ENCODE measurements at places on chromosomes 13 and 19. TPM values are rescaled to one million over a fixed set of nuclear protein-coding genes. Genes with fewer than 3 reads are reported as not detected.

Gene FFAR1
- total RNA-seq = not detected

GRCh38 chr13:90154311-90154960 is 1193.1 kb upstream of the MIR17HG start:
- no peak for DNase-seq

Gene ADGRE2
- not detected for total RNA-seq

- no peak for DNase-seq
These were observed 2.3 kb upstream of the ZNF837 start for GRCh38 chr19:58382997-58383603.

GRCh38 chr13:62123409-62123808 is 707.8 kb upstream of the PCDH20 start:
- no peak for DNase-seq

- no peak for DNase-seq
These were observed 843.0 kb upstream of the ATXN8OS start for GRCh38 chr13:69264362-69265334.

Gene ZNF285
- total RNA-seq = 2.2 TPM

Gene CNFN
- total RNA-seq = 7.8 TPM

GRCh38 chr19:16359964-16360363 is 35.3 kb downstream of the KLF2 start:
- DNase-seq = no peak

DNA sequence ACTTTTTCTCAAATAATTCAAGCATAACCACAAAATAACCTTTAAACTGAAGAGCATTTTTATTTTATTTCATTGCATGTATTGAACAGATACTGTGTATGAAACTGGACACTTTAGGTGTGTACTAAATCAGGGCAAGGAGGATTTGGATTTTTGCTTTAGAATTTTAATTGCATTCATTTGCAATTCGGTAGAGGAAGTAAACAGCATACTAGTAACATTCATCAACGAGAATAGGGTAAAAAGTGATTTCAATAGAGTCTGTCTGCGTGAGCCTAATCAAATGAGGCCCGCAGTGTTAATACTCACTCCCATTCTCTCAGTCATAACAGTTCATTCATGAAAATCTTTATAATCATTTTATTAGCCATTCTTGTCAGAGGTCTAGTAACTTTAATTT is 200.2 kb downstream of the SPRY2 start:
- no peak for DNase-seq

Gene EBPL
- total RNA-seq = 70.2 TPM

DNA sequence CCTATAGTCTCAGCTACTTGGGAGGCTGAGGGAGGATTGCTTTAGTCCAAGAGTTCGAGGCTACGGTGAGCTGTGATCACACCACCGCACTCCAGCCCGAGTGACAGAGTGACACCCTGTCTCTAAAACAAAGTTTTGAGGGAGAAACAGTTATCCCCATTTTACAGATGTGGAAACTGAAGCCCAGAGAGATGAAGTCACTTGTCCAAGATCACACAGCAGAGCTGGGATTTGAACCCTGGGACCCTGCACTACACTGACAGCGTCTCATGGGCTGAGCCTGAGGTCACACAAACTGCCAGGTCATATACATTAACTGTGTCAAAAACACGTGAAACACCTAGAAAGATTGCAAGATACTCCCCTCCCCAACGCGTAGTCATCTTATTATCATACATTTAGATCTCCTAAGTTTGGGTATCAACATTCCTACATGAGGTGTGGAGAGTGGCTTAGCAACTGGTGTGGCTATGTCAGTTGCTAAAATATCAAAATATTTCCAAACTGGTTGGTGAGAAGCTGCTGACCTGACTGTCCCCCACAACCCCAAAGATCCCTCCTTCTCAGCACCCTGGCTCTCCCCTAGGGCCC is 8.2 kb downstream of the FCGBP start:
- DNase-seq = no peak

GRCh38 chr13:71589032-71589431 is 278.0 kb downstream of the DACH1 start:
- DNase-seq = no peak

- no peak for DNase-seq
These were observed 188.2 kb upstream of the RFC3 start for GRCh38 chr13:33629605-33630360.

Gene CEBPA
- total RNA-seq = 4.8 TPM

- DNase-seq = no peak
These were observed 144.1 kb upstream of the TMTC4 start for GRCh38 chr13:100818711-100819110.

DNA sequence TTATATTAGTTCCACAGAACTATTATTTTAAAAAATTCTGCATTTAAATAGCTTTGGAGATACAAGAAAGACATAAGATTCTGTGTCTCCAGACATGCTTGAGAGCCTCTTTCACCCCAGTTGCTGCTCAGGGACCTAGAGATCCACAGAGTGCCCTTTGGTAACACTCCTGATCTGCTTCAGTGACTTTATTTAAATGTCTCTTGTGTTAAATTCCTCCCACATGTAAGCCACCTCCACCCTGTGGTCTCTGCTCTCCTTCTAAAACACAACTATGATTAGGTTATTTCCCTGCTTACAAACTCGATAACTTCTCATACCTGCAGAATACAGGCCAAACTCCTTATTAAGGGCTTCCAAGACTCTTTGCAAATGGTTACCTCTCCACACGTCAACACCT is 141.0 kb downstream of the RFC3 start:
- DNase-seq = no peak

Gene LRRC8E
- total RNA-seq = 1.6 TPM

Gene CTU1
- 15.3 TPM for total RNA-seq

GRCh38 chr19:44618640-44619357 is 5.4 kb downstream of the IGSF23 start:
- DNase-seq = no peak

Gene KIR2DL4
- total RNA-seq = not detected

- peak; percentile 34 for DNase-seq
These were observed 16.4 kb downstream of the PLEKHF1 start for GRCh38 chr19:29681422-29682235.

Gene EXOSC5
- 79.6 TPM for total RNA-seq

Gene FXYD1
- total RNA-seq = 6.1 TPM

DNA sequence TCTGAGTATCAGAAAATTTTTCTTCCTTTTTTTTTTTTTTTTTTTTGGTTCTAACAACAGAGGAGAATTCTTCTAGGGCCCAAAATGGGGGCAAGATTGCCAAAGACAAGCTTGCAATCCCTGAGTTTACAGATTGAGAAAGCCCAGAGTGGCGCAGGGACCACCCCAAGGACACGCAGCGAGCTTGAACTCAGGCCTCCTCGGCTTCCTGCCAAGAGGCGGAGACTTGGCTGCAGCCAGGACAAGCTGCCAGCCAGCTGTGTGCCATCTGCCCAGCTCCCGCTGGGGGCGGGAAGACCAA is 506 bp upstream of the MRPL34 start:
- DNase-seq = no peak

DNA sequence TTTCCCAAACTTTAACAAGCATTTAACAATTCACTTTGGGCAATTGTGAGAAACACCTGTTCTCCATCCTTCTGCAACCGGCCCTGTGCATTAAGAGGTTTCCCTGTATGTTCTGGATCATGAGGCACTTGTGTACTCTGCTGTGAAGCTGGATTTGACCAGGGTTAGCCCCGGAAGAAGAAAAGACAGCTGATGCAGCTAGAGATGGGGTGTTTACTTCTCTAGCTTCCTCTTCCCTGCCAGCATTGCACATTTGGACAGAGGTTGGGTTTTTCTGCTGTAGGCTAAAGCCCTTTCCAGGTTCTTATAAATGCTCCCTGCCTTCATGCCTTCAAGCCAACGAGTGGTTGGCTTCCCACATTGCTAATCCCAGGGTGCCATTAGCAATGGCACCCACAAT is 20.9 kb downstream of the MBD3L2B start:
- no peak for DNase-seq

Gene CYP4F22
- not detected for total RNA-seq

DNA sequence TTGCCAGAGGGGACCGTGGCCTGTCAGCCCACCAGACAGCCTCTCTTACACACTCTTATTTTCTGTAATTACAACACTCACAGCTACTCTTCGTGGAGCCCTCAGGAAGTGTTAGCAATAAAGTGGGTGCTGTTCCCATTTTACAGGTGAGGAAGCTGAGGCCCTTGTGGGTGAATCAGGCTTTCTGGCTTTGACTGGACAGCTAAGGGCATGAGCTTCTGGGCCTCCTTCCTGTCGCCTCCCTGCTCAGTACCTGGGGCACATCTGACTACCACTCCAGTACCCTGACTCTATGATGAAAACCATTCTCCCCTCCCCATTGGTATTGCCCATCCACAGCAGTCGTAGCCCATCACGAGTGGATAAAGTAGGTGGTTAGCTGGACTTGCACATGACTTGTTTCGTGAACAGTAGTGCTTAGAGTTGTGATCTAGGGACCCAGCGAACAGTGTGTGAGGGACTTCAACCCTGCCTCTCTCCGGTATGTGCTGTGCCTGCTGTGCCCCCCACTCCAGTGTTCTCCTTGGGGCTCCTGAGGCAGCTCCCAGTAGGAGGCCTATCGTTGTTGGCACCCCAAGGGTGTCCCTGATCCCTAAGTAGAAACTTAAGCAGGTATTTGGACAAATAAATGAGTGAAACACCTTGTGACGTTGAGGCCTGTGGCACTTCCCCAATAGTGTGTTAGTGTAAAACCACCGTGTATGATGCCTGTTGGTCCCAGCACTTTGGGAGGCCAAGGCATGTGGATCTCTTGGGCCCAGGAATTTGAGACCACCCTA is 38.6 kb downstream of the GATAD2A start:
- DNase-seq = no peak

Gene CPAMD8
- 5.2 TPM for total RNA-seq

Gene LIM2
- not detected for total RNA-seq

DNA sequence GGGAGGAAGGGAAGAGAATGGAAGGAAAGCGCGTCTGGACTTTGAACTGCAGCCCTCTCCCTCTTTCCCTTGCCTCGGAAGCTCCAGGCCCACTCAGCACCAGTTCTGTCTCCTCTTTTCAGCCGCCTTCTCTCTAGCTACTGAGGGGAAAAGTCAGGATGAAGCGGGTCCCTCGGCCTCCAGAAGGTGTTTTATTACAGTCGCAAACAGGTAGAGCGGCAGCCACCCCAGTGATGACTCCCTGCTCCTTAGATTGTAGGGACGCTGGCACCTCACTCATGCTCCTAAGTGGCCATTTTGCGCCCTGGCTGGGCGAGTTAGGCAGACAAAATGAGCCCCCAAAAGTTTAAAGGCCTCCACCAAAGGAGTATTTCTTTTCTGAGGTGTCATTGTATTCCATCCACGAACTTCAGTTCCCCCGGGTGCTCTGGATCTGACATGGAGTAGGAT is 954 bp upstream of the STK24 start:
- no peak for DNase-seq

Gene DACT3
- 0.55 TPM for total RNA-seq

- peak; percentile 65 for DNase-seq
These were observed 57.1 kb downstream of the ALOX5AP start for GRCh38 chr13:30792285-30793000.

DNA sequence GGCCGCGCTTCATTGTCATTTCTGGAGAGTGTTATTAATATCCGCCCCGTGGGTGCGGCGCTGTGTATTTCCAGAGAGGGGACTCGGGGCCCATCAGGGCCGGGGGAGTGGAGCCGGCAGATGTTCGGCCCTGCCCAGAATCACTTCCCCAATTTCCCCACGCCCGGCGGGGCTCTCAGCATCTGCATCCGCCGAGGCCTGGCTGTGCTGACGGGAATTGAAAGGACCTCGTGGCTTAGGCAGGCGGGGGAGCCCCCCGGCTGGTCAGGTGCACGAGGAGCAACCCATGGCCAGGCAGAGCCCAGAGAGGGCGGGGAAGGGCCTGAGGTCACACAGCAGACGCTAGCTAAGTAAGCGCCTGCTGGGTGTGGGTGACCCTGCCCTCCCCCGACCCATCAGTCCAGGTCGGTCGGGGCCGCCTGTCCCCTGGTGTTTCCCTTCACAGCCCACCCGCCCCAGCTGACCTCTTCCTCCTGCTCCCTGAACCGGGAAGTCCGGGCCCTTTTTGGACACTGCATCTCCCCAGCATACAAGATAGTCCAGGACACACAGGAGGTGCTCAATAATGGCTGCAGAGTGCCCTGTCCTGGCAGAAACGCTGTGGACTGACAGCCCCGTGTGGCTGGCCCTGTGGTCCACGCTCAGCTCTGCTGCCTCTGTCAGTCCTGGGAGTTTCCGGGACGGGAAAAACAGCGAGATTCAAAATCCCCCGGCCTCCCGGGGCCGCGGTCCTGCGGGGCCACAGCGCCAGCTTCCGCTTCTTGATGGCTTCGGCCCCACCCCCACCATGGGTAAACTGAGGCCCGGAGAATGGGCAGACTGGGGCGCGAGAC is 22.1 kb downstream of the ARID3A start:
- no peak for DNase-seq

Gene PRSS57
- total RNA-seq = not detected

GRCh38 chr13:47764817-47765216 is 236.3 kb downstream of the SUCLA2 start:
- no peak for DNase-seq

DNA sequence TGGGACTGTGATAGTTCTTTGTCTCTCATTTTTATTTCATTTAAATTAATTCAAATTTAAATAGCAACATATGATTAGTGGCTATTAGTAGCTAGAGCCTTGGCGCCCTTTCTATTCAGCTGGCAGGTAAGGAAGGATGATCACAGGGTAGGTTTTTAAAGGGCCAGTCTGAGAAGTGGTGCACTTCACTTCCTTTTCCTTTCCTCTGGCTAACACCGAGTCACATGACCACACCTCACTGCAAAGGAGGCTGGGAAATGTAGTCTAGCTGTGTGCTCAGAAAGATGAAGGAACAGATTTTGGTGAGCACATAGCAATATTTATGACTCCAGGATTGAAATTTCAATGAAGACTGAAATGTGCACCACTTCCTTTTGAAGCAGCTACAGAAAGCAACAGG is 128.7 kb downstream of the TSHZ3 start:
- peak; percentile 32 for DNase-seq

- DNase-seq = no peak
These were observed 14.0 kb upstream of the NAA16 start for GRCh38 chr13:41296879-41297646.

DNA sequence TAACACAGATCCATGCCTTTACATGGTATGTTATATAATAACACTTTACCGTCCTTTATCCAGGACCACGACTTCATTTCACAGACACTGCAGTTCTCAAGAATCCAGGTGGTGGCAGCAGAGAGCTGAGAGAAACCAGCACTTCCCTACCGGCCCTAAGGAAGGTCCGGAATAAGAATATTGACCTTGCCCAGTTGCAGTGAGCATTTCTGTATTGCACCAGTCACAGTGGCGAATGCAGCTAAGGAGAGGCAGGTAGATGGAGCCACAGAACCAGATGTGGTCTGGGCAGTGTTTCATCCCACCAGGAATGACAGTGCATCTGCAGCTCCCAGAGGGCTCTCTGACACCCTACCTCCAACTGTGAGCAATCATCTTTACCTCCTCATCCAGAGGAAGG is 44.6 kb downstream of the ZNF787 start:
- peak; percentile 79 for DNase-seq

- no peak for DNase-seq
These were observed 99.2 kb downstream of the GADD45B start for GRCh38 chr19:2574971-2575630.

Gene DUS3L
- 50.8 TPM for total RNA-seq

Gene SERTAD3
- 26.0 TPM for total RNA-seq

Gene BEST2
- total RNA-seq = 1.5 TPM
